ENCODE measurements at places on chromosomes 1 and 21.

DNA sequence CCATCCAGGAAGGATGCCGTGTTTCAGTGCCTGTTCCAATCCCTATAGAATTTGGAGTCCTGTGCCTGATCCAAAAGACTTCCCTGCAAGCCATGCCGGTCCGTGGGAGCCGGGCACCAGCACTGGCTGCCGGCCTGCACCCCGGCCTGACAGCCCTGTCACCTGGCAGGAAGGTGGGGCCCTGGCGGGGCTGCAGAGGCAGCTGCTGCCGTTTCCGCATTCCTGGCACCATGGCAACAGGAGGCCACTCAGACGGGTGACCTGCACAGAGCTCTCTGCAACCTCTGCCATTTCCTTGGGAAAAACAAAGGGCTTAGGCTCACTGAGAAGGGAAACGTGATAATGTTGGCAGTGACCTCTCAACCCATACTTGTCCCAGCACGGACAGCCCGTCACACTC, 63.2 kb upstream of the TMEM51 start:
- DNase-seq: no peak

DNA sequence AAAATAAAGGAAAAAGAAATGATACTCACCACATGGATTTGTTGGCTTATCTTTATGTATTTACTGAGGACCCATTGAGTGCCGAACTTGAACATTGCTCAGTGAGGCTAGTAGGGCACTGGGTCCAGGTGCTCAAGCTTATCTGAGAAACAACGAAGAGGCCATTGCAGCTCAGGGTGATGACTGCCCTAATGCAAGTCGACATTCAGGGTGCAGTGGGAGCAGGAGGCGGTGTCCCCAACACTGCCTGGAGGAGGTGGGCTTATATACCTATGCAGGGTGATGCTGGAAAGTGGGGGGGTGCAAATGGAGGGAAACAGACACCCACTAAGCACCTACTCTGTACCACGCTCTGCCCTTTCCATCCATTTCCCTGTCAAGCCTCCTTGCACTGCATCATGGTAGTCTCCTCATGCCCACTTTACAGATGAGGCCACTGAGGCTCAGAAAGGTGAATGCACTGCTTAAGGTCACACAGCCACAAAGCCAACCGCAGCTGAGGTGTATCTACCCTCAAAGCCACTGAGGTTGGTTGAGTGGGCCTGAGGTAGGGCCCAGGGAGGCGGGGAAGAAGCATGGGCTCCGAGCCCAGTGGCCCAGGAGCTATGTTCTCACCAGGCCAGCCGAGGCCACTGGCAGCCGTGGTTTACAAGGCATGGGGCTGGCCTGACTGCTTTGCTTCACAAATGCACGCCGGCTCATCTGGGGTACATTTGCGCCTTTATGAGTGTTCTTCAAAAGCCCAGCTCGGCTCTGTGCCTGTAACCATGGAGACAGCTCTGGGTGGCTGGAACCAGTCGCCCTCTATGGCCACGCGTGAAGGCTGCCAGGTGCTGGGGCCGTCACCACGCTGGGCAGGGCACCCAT, 103.8 kb downstream of the EPHB2 start:
- DNase-seq: no peak

DNA sequence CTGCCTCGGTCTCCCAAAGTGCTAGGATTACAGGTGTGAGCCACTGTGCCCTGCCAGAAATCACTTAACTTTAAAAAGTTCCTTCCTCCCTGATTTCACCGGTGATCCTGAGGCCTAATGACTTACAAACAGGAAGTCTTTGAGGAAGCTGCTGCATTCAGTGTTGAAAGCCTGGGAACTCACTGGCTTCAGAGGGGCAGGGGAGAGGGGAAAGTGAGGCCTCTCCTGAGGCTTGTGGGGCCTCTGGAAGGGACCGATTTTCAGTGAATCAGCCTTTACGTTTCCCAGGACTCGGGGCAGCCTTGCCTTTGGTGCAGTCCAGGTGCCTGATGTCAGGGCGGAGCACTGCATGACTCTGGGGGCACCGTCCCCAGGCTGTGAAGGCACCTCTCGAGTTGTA, 30.1 kb upstream of the ARHGEF10L start:
- DNase-seq: no peak

DNA sequence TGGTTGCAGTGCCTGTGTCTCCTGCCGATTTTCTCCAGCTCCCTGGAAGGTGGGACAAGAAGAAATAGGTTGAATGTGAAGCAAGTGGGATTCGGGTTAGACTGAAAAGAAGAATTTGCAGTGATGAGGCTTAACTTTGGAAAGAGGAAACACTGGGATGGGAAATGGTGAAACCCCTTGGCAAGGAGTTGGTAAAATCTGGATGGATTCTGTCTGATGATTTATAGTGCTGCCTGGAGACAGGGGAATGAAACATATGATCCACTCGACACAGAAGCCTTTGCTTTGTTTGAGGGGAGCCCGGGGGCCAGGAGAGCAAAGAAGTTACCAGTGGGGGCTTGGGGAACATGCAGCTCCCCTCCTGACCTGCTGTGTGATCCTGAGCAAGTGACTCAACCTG, 67.2 kb downstream of the UBIAD1 start:
- DNase-seq: no peak

GRCh38 chr1:23759277-23759676, 16.0 kb downstream of the ELOA start:
- no peak for DNase-seq

DNA sequence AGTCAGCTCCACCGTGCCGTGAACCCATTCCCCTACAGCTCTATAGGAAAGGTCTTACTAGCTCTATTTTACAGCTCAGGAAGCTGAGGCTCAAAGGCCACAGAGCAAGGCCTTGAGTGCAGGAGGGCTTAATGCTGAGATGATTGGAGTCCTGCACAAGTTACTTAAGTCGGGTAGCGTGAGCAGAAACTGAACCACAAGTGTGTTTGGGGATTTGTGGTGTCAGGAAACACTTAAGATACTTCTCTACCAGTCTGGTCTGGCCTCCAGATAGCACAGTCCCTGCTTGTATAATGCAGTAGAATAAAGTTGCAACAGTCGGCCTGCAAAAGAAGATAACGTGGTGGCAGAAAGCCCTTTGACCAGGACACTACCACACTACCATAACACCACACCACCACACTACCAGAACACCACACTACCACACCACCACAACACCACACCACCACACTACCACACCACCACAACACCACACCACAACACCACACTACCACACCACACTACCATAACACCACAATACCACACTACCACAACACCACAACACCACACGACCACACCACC, 118.1 kb downstream of the SPSB1 start:
- no peak for DNase-seq

GRCh38 chr1:60279798-60280197, 206.2 kb upstream of the C1orf87 start:
- DNase-seq: no peak

DNA sequence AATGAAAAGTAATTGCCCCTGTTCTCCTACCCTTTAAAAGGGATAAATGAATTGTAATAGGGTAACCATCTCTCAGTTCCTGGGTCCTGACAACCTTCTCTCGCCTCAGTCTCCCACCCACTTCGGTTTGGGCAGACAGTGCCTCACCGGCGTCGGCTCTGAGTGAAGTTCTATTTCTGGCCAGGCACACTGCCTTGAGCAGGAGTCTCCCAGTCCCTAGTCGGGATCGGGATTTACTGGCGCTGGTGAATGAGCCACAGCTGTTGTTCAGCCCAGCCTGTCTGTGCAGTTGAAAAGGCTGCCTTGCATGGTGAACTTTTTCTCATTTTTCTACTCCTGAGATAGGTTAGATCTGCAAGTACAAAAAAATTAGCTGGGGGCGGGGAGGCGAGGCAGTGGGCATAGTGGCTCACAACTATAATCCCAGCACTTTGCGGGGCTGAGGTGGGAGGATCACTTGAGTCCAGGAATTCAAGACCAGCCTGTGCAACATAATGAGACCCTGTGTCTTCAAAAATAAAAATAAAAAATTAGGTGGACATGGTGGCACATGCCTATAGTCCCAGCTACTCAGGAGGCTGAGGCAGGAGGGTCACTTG, 7.4 kb downstream of the PLEKHM2 start:
- DNase-seq: no peak

DNA sequence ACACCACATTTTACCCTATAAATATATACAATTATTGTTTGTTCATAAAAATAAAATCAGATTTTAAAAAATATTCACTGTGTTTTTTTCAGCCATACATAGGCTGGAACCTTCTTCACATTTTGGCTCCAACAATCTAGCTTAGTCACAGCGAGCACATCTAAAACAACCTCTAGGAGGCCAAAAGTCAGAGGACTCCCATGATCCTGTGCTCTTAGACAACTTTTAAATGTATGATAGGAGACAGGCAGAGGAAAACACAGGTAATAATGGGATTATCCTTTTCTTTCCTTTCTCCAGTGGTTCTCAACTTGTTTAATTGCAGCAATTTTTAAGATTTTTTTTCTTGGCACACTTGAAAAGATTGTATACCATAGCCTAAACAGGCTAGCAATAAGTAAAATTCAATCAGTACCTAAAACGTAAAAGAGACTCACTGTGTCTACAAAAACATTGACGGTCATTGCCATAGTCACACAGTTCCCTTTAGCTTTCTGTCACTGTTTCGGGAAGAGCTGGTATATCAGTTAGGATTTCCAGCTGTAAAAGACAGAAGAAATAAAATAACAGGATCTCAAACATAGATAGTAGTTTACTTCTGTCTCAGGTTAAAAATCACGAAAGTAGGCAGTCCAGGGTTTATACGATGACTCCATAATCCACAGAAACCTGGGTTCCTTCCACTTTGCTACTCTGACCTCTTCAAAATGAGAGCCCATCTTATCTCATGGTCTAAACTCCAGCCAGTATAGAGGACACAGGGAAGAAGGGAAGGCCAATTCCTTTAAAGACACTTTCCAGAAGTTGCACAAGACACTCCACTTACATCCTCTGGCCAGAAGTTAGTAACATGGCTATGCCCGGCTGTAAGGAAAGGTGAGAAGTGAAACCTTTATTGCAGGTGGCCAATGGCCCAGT, 39.2 kb upstream of the CR1L start:
- DNase-seq: no peak

- no peak for DNase-seq
Observed at GRCh38 chr1:84171481-84171880, 27.4 kb downstream of the PRKACB start.

GRCh38 chr1:58895559-58896145, 111.8 kb upstream of the JUN start:
- DNase-seq: no peak

- DNase-seq: no peak
Observed at GRCh38 chr1:12031039-12031980, 12.0 kb downstream of the MIIP start.

- DNase-seq: no peak
Observed at GRCh38 chr1:171226747-171227370, 21.4 kb upstream of the FMO1 start.

GRCh38 chr1:26017606-26018005, 4.0 kb upstream of the EXTL1 start:
- DNase-seq: no peak

GRCh38 chr1:178486100-178487069, 10.4 kb downstream of the CLEC20A start:
- DNase-seq: no peak

GRCh38 chr1:39845569-39846566, 37.4 kb downstream of the TRIT1 start:
- DNase-seq: no peak

DNA sequence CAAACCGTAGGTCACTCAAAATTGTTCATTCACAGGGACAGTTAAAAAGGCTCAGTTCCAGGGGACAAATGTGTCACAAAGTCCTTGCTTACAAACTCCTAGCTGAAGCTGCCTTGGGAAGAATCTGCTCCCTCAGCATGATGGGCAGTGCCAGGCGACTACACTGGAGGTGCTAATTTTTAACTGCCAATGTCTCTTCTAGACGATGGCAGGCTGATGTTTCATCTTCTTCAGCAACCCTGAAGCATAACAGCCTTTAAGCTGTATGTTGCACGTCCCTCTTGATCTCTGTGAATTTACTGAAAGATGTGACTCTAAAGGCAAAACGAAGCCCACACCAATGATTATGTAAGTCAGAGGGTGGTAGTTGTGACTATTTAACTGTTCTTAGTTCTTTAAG, 11.3 kb downstream of the COA7 start:
- DNase-seq: no peak

- DNase-seq: no peak
Observed at GRCh38 chr1:228317411-228317828, 89.2 kb downstream of the TRIM11 start.

DNA sequence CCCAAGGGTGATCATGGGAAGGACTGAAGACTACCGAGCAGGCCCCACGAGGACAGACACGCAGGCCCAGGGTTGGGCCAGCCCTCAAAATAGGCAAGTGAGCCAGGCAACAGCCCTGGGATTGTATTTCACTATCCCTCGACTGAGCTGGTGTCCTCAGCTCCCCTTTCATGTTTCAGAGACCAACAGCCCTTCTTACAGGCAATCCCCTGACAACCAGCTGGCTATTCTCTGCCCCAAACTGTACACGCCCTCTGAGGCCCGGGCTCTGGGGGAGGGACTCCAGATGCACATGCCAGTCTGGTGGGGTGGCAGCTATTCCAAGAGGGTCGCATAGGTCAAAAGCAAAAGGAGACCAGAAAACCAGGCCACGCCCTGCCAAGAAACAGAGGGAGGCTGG, 243.0 kb downstream of the TOMM20 start:
- DNase-seq: no peak

DNA sequence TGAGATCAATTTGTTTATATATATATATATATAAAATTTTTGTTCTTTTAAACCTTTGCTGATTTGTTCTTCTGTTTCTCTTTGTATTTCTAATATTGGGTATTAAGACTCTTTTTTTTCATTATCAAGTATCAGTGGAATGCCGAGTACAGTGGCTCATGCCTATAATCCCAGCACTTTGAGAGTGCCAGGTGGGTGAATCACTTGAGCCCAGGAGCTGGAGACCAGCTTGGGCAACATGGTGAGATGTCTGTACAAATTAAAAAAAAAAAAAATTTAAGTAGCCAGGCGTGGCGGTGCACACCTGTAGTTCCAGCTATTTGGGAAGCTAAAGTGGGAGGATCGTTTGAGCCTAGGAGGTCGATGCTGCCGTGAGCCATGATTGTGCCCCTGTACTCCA, 67.1 kb downstream of the MAST2 start:
- no peak for DNase-seq

- DNase-seq: no peak
Observed at GRCh38 chr1:61742620-61743430, 545 bp downstream of the PATJ start.

DNA sequence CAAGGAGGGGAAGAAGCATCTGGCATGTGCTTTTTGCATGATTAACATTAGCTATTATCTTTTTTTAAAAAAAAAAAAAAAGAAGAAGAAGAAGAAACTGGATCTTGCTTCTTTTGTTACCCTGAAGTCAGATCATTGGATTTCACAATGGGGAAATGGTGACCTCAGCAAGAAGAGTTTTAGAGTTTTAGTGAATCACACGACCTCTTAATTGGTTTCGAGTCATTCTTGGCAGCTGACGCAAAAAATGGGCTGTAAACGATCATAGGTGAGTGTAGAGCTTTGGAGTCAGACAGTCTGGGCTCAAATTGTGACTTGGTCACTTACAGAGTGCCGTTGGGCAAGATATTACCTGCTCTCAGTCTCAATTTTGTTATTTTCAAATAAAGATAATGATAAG, 33.3 kb upstream of the PGBD5 start:
- DNase-seq: no peak

All from cortex of kidney (tissue), 1 donor.